ENCODE measurements at places on chromosomes 16 and 17. TPM values are rescaled to one million over a fixed set of nuclear protein-coding genes. Genes with fewer than 3 reads are reported as not detected.

Gene FASN
- 43.3 TPM for total RNA-seq

Gene WNK4
- 14.9 TPM for total RNA-seq

Gene WSCD1
- 14.5 TPM for total RNA-seq

Gene CDT1
- total RNA-seq: 1.5 TPM

Gene ATP1B2
- 7.6 TPM for total RNA-seq

Gene CDR2L
- total RNA-seq: 29.3 TPM

Gene RHBDL1
- total RNA-seq: 0.88 TPM

Gene CD300LG
- 1.2 TPM for total RNA-seq

Gene KRT27
- total RNA-seq: not detected

Gene ADAMTS18
- 0.60 TPM for total RNA-seq

Gene KRT40
- total RNA-seq: not detected

Gene RUNDC3A
- 2.2 TPM for total RNA-seq

Gene SLC35B1
- total RNA-seq: 56.6 TPM

Gene GGNBP2
- 86.8 TPM for total RNA-seq

Gene PRKCB
- total RNA-seq: 17.8 TPM

Gene KRT32
- total RNA-seq: not detected

Gene DERL2
- 71.5 TPM for total RNA-seq

Gene PRDM7
- total RNA-seq: not detected

Gene JPT1
- 76.4 TPM for total RNA-seq

Gene GLP2R
- total RNA-seq: not detected

Gene MT1F
- total RNA-seq: 53.3 TPM

Gene FOXO3B
- total RNA-seq: 3.0 TPM

Gene KCTD19
- 0.31 TPM for total RNA-seq

Gene CBFA2T3
- 8.0 TPM for total RNA-seq

Data from kidney (tissue), 22 donors.